HCEC 1CT (cell line): ENCODE measurements at places on chromosomes 7 and 10.

DNA sequence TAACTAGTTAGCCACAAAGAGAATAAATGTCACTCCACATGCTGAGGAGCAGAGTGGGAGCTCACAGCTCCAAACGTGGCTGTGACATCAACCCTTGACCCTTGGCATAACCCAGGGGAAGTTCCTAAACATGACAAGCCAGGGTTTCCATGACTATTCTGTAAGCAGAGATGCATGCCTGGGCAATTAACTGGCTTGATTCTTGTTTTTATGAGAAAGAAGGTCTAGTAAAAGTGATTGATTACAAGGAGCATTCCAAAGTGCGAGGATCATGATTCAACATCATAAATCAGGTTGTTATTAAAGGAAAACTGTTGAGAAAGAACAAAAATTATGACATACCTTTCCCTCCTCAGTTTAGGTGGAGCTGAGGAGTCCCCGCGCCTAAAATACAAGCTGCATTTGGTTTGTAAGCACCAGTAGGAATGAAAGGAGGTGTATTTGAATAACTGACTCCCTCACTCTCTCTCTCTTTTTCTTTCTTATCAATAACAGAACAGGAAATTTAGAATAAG lies 108.4 kb downstream of the SFMBT2 start:
- DNase-seq = peak; percentile 73

GRCh38 chr10:103569896-103570295 lies 76.4 kb downstream of the NEURL1 start:
- DNase-seq = no peak

GRCh38 chr10:101818872-101819633 lies 809 bp upstream of the OGA start:
- no peak for DNase-seq

GRCh38 chr7:26202019-26202990 lies 760 bp downstream of the CBX3 start:
- peak; percentile 25 for DNase-seq

DNA sequence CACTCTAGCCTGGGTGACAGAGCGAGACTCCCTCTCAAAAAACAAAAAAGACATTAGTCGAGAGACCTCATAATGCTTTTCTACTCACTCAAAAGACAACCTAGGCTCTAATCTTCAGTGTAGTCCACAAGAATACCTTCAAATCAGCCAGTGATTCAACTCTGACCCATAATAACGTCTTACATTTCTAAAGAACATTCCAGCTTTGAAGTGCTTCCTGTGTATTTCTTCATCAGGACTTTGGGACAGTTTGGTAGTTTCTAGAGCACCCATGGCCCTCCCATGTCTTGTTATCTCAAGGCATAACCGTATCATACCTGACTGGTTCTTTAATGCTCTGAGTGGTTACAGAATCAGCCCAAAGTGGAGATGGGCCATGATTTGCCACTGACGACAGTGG lies 221.3 kb downstream of the SKIDA1 start:
- DNase-seq = peak; percentile 61

GRCh38 chr7:12233175-12233574 lies 22.1 kb downstream of the TMEM106B start:
- no peak for DNase-seq
